Lung (tissue), 17 donors: ENCODE measurements at places on chromosomes 12 and 14. TPM values are rescaled to one million over a fixed set of nuclear protein-coding genes. Genes with fewer than 3 reads are reported as not detected.

DNA sequence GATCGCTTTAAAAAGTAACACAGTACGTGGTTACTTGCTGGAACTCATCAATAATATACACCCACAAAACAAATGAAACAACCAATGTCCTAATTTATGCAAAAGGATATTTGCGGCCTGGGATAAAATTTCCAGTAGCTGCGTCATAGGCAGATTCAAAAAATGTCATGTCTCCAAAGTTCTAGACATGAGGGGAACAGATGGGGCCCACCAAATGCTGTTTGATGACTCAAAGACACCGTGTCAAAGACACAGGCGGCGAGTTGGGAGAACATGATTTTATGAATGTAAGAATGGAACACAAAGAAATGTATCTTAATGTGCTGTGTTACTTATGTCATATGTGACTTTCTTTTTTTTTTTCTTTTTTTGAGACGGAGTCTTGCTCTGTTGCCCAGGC, 34.3 kb upstream of the NCOR2 start:
- no peak for DNase-seq

- DNase-seq: no peak
These were observed 149.5 kb downstream of the PHETA1 start for GRCh38 chr12:111219440-111219839.

DNA sequence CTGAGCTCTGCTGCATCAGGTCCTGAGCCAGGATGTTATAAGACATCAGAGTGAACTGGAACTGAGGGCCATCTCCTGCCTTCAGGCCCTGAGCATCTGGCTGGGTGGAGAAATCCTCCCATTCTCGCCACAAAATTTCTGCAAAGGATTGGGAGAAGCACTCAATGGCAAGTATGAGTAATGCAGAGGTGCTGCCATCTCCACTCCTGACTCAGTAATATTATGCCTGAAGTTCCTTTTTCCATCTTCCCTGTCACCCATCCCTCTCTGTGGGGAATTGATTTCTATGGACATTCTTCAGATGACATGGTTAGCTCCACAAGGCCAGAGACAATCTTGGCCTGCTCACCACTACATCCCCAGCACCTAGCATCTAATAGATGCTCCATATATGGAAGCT, 4.7 kb downstream of the ANGEL1 start:
- DNase-seq: no peak

DNA sequence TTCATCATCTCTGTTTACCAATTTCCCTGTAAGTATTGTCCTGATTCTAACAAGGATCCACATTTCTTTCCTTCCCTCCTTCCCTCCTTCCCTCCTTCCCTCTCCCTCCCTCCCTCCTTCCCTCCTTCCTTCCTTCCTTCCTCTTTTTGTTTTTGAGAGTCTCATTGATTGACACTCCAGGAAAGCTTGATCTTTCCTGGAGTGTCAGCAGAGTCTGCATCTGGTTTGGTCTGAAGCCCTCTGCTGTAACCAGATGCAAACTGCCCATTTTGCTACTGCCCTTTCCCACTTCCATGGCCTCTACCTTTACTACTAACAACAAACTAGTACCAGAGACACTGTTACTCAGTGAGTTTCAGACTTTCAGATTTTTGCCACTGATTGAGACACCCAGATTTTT, 14.4 kb upstream of the OR6C65 start:
- no peak for DNase-seq

DEGS2 gene
- 5.2 TPM for total RNA-seq

SLC25A47 gene
- total RNA-seq: not detected

SMIM41 gene
- 2.2 TPM for total RNA-seq

TEAD4 gene
- 36.3 TPM for total RNA-seq
